Small intestine (tissue), 16 donors: ENCODE measurements at places on chromosomes 1 and 21.
A peak's percentile ranks its signal among the peaks of the same experiment; 100 is the strongest.

DNA sequence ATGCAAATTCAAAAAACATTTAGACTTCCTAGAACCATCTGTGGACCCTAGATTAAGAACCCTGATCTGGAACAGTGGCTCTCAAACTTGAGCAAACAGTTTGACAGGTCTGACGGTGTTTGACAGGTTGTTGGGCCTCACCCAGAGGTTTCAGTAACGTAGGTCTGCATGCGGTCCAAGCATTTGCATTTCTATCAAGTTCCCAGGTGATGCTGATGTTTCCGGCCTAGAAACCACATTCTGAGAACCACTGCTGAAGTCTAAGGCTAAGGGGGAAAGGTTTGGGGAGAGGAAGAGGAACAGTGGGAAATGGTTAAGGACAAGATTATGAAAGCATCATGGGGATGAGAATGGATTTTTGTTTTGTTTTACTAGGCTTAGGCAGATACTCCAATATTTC, 48.6 kb downstream of the MDM4 start:
- DNase-seq = no peak

DNA sequence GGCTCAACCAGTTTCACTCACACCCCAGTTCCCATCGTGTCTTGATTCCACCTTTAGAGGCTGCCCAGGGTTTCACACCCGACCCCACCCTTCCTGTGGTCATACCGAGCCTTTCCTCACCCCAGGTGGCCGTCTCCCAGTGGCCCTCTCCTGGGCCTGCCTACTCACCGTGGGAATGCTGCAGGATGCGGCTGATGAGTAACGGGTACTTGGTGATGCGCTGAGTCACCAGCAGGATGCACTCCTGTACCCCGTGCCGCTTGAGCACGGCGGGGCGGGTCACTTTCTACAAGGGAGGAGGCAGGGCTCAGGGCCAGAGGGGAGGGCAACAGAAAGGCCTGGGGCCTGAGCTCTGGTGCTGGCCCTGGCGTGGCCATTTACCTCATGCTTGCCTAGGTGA, 16.4 kb downstream of the ARHGEF2 start:
- DNase-seq = no peak

GRCh38 chr1:184792450-184792969, 37.9 kb upstream of the EDEM3 start:
- DNase-seq = peak; percentile 82

DNA sequence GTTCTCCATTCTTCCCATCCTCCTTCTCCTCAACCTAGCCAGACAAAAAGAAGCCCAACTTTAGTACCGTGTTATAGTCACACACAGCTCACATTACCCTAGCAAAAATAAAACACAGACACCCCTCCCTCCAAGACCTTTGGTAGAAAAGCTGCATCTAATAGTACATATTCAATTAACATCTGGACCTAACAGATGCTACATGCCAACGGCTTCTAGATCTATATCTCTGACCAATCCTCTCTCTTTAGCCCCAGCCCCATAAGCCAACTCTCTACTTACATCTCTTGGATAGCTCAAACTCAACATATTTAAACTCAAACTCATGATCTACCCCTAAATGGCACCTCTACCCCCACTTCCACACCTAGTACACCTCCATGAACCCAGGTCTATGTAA, 233.1 kb downstream of the KCNH1 start:
- DNase-seq = no peak

DNA sequence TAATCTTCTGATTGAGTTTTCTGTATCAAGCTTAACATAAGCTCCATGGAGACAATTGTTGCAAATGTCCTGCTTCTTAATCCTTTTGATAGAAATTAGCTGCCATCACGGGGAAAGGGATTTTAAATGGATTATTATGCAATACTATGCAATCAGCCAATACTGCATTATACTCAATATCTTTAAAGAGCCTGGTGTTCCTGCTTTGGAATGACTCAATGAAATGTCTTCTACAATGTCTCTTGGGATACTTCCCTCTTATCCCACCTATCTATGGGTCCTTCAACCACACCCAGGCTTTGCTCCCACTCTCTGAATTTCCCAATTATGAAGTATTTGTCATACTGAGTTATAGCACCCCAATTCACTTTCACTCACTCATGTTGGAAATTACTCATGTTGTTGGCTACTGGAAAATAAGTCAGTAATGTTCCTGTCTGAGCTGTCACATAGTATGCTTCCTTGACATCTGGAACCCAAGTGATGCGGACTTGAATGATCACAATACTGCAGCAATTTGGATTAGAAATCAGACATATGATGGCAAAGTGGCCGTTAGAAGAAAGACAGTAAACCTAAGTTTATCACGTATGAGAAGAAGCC, 85.0 kb downstream of the TPR start:
- DNase-seq = no peak

GRCh38 chr1:220318673-220319072, 46.4 kb upstream of the RAB3GAP2 start:
- no peak for DNase-seq

DNA sequence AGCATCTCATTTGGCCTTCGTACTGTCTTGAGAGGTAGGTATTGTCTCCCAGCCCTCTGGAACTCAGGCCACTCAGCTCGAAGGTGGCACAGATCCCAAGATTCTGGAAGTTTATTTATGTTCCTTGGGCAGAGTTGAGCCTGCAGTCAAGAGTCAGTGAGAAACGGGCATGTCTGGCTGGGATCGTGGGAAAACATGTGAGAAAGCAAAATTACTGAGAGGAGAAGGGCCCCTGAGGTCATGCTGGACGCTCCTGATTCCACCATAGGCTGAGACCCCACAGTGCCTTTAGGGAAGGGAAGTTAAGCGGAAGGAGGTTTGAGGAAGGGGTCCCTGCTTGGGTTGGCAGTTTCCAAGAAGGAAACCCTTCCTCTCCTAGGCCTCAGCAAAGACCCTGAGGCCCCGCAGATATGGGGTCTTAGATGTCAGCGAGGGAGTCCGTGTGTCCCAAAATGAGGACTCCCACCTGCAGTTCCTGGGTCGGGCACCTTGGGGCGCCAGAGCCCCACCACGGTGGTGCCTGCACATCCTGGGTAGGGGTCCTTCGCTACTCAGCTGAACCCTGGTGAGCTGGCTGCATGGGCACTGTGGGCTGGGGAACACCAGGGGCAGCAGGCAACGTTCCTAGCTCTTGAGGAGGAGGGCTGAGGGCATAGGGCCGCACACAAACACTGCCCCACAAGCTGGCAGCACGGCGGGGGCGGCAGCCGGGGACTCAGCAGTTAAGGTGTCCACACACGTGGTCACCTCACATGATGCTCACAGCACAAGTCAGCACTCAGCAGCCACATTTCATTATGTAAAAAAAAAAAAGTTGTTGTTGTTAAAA, 12.3 kb upstream of the SEMA4A start:
- no peak for DNase-seq

GRCh38 chr1:180948641-180949615, 36.2 kb downstream of the KIAA1614 start:
- DNase-seq = no peak

DNA sequence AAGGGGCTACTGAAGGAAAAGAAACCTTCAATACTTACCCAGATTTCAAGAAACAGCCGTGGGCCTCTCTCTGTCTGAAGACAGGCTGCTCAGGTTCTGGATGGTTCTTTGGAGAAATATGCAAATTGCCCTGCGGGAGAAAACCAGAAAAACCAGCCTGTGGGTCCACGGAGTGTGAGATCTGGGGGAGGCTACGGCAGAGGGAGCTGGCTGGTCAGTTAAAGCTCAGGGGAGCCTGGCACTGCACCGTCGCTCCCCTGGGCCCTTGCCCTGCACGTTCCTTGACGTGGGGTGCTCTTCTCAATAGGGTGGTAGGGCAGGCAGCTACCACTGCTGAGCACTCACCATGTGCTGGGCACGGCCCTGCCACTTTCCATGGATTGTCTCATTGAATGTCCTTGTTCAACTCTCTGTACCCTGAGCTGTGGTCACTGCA, 12.7 kb downstream of the TMCO4 start:
- no peak for DNase-seq

DNA sequence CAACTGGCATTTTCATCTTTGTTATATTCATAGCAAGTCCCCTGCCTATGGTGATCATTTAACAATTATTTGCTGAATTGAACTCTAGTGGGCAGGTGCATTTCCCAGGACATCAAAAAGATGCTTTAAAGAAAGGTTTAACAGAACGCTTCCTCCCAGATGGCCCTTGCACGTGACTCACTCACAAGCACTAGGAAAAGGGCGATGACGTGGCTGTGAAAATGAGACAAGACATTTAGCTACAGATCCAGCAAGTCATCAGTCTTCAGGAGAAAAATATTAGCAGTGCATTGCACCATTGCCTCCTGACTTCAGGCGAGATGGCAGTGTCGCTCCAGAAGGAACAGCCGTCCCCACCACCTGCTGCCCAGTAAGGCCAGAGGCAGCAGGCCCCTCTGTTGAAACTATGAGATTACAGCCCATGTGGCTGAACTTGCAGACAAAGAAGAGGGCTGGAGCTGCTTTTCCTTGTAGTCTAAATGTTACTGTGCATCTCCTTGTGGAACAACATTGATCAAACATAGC, 37.2 kb downstream of the DSCAM start:
- DNase-seq = no peak

DNA sequence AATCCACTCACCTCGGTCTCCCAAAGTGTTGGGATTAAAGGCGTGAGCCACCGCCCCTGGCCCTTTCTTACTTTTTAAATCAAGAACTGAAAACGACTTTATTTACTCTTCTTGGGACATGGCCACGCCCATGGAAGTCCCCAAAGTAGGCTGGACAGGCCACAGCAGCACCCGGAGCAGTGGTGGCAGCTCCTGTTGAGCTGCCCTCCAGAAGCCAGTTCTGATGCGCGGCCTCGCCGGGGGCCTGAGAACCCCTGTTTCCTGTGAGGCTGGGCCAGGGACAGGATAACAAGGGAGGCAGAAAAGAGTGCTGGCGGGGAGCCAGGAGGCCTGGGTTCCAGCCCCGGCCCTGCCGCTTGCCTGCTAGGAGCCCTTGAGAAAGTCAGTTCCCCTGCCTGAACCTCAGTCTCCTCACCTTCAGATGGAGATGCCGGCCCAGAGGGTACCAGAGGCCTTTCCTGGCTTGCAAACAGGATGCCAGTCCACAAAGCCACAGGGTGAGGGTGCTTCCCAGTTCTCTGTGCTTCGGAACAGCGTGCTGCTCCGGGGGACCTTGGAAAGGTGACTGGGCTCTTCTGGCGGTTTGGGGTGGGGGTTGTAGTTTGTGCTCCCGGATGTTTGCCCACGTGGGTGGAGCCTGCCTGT, 59.4 kb downstream of the RUNX3 start:
- DNase-seq = no peak

- no peak for DNase-seq
Measured at GRCh38 chr21:21434944-21435343, 436.7 kb downstream of the NCAM2 start.

DNA sequence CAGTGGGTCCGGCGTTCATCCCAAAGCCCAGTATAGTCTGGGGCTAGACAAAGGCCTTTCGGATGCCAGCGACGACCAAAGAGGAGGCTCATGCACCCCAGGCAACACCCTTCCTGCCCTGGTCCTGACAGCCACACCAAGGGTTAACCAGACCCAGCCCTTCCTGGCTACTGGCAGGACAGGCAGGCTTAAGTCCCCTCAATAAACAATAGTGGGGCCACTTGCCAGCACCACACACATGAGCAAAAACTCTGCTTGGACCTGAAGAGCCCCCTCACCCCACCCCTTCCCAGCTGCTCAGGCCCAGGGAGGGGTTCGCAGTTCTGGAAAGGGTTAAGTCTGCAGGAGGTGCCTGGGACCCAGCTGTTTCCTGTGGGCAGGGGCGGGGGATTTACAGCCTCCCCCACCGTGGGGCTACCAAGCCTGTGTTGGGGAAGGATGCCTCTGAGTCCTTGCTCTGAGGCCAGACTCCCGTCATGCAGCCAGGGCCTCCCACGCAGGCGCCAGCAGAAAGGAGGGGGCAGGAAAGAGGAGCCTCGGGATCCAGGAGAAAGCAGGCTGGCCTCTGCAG, 18.2 kb downstream of the PHLDA3 start:
- DNase-seq = peak; percentile 40

GRCh38 chr1:185017338-185017737, 28.0 kb upstream of the RNF2 start:
- DNase-seq = peak; percentile 71

DNA sequence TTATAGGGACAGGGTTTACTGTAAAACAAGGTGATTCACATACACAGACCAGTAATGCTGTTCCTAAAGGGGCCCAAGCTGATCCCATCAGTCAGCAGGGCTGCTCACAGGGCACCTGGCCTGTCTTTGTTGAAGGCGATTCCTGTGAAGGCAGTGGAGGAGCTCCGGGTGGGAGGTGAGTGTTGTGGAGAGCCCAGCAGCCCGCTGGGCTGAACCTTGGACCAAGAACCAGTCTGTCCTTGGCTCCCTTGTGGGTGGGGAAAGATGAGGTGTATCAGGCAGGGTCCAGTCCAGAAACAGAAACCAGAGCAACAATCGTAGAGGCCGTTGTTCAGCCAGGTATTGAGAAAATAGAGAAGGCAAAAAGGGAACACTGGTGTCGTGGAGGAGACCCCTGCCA, 12.5 kb downstream of the PDXK start:
- peak; percentile 95 for DNase-seq

- DNase-seq = no peak
Measured at GRCh38 chr21:34618941-34619340, 4.0 kb upstream of the RCAN1 start.

DNA sequence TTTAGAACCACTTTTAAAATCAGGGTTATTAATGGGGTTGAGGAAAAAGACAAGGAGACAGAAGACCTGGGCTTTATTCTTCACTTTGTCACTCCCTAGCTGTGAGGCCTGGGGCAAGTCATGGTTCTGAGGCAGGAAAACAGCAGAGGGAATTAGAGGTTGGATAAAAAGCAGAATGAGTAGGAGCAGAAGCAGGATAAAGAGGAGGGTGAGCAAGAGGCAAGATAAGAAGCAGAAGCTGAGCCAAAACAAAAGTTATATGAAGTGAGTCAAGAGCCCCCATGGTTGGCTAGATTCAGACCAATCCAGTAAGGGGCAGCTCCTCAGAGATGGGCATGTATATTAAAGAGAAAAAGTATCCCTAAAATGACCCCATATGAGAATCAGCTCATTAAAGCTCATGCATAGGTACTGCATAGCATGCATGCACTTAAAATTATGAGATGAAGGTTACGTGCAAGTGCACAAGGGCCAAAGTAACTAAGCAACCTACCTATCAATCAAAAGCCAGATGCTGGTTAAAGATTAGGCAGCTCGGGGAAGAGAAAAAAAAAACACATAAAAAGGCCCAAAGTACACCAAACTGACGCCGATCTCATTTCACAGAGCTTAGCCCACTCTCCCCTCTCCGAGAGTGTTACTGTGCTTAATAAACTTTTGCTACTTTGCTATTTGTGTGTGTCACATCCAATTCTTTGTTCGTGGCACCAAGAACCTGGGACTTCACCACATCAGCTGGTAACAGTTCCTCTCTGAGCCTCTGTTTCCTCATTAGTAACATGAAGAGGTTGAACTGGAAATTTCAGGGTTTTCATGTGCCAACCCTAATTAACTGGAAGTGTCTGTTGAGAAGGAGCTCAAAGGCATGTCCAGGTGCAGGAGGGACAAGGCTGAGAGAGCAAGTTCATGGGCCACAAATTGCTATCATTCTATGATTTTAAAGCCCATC, 2.2 kb downstream of the AVPR1B start:
- no peak for DNase-seq
